Liver (tissue), 10 donors: ENCODE measurements at places on chromosomes 1 and 21. TPM values are rescaled to one million over a fixed set of nuclear protein-coding genes. Genes with fewer than 3 reads are reported as not detected.

The PPIAL4G gene
- not detected for polyA plus RNA-seq

The LEFTY1 gene
- polyA plus RNA-seq = 0.42 TPM

DNA sequence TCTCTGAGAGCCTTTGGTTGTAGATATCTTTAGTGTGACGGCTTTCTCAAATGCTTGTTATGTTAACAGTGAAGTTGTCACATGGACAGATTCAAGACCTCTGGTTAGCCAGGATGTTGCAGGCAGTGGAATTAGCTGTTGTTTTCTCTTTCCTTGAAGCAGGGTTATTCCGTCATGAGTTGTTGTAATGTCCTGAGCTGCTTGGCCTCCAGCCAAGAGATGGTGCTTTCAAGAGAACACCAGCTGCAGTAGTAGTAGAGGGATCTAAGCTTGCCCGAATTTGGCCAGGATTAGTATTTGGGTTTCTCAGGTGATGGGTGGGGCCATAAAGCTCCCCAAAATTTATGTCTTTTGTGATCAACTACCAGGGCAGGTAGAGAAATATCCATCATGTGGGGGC, 13.4 kb downstream of the KCNE1 start:
- no peaks in the 10 kb centered on the region for H3K4me1 ChIP-seq
- H3K4me3 ChIP-seq = no peak overlapping the region
- DNase-seq = no peak
- H3K27ac ChIP-seq = no peak overlapping the region
- no peaks in the 10 kb centered on the region for H3K36me3 ChIP-seq

- peaks cover 4% of the 10 kb centered on the region for H3K4me1 ChIP-seq
- no peak overlapping the region for H3K4me3 ChIP-seq
- H3K27ac ChIP-seq = peak overlapping the region; percentile 37
- H3K27me3 ChIP-seq = no peaks in the 10 kb centered on the region
- no peak for DNase-seq
Measured at GRCh38 chr1:23394684-23395083, 25.0 kb upstream of the ZNF436 start.

GRCh38 chr1:94036730-94037129, 84.2 kb downstream of the ABCA4 start:
- H3K36me3 ChIP-seq = no peaks in the 10 kb centered on the region
- H3K27ac ChIP-seq = no peak overlapping the region

GRCh38 chr1:116909512-116910378, at the start of gene PTGFRN:
Gene PTGFRN (plus strand): TSS chr1:116909916. CDS start chr1:116910204, 288 bp downstream.
- no peaks in the 10 kb centered on the region for H3K27me3 ChIP-seq
- no peaks in the 10 kb centered on the region for H3K36me3 ChIP-seq
- no peaks in the 10 kb centered on the region for H3K4me1 ChIP-seq
- H3K4me3 ChIP-seq = peak within 1 kb of the TSS; percentile 56
- DNase-seq = peak; percentile 61
